BJ (cell line): ENCODE measurements at places on chromosomes 13 and 19. TPM values are rescaled to one million over a fixed set of nuclear protein-coding genes. Genes with fewer than 3 reads are reported as not detected.

The PCDH8 gene
- 0.83 and 1.8 TPM in 2 replicates for polyA plus RNA-seq

The CYP2A6 gene
- not detected in 2 replicates for polyA plus RNA-seq

The TMEM238 gene
- 0.10 and 0.15 TPM in 2 replicates for polyA plus RNA-seq

- no peak for DNase-seq
These were observed 17.1 kb downstream of the IGFL3 start for GRCh38 chr19:46107371-46107770.

GRCh38 chr13:31930901-31931522, 100.6 kb upstream of the FRY start:
- no peak for DNase-seq

GRCh38 chr13:98941126-98941525, 36.7 kb downstream of the DOCK9 start:
- no peak for DNase-seq
